ENCODE measurements at places on chromosomes 4 and X.

GRCh38 chr4:33711826-33712225, 2532.5 kb downstream of the ARAP2 start:
- DNase-seq, result no peak

DNA sequence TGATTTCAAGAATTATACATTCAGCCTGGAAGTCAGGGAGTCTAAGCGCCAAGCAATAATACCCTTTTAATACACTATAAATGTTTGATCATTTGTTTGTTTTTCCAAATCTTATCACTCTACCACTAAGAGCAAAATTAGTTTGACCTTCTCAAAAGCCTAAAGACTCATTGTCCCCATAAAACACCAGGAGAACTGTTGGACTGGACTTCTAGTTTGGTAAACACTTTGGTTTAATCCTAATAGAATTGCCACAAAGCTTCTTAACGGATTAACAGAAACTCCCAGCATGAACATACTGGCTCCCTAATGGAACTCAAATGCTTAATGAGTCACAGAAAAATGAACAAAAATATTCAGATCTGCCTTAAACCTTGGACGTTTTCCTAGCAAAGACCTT, 34.9 kb downstream of the SYTL5 start:
- DNase-seq, result no peak

- no peak for DNase-seq
These were observed 28.1 kb upstream of the SPON2 start for GRCh38 chr4:1200425-1201035.

- no peak for DNase-seq
These were observed 76.7 kb upstream of the GALNT7 start for GRCh38 chr4:173091958-173092357.

GRCh38 chr4:173500841-173501591, 29.0 kb downstream of the HAND2 start:
- peak; percentile 47 for DNase-seq

DNA sequence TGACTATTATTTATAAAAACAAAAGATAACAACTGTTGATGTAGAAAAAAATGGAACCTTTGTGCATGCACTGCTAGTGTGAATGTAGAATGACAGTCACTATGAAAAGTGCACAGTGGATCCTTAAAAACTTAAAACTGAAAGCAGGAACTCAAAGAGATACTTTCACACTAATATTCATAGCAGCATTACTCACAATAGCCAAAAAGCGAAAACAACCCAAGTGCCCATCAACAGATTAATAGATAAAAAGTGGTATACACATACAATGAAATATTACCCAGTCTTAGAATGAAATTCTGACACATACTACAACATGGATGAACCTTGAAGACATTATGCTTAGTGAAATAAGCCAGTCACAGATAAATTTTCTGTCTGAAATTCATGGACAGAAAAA, 23.8 kb downstream of the CENPC start:
- no peak for DNase-seq

All from suppressor macrophage treated with lipopolysaccharide for 1 hour (primary cell).